ENCODE measurements at places on chromosomes 1 and 21.

DNA sequence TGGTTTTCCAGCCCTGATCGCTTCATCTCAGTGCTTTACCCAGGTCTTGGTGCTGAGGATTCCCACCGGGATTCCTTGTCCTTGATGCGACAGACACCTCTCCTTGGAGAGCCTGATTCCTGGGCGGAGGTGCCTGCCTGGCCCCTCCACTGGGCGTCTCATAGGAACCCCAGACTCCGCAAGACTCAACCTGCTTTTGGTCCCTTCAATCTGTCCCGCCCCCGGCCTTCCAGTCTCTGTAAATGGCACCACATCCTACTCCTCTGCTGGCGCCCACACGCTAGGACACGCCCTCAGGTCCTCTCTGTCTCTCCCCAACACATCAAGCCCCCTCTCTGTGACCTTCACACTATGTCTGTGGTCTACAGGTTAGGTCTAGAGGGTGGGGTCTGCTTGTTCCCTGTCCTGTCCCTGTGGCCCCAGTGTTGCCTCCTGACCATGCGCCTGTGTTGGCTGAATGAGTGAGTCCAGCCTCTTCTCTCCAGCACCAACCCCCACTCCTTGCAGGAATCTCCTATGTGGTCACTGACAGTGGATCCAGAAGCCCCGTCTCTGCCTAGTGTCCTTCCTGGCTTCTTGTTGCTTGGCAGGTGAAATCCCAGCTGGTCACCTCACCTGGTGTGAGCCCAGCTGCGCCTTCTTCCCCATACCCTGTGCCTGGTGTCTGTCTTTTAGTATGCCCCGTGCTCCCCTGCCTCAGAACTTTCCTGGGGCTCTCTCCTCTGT, 119.7 kb upstream of the C1orf174 start:
- no peak for DNase-seq

DNA sequence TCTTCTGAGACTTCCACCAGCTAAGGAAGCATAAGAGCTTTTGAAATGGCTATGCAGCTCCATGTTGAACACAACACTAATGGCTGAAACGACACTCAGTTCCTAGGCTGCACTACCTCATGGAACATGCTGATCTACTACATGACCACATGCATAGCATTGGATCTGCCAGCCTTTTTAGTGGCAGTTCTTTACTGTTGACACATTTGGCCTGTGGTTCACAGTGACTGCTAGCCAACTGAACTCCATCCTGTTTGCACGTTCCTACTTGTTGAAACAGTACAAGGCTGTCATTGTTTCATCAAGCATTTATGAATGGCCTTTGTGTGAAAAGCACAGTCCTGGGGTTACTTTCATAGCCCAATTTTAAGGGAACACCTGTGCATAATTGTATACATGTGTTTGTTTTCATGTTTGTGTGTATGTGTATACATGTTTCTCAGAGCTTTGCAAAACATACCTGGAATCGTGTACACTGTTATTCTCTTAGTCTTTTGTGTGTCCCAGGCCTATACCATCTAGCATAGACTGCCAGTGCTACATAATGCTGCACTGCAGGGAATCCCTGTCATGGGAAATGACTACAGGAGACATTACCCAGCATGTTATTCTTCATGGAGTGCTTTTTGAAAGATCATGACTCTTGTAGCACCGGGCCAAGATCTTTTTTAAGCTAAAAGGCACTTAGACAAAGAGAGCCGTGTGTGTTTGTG, 179.6 kb upstream of the ESRRG start:
- DNase-seq = no peak

DNA sequence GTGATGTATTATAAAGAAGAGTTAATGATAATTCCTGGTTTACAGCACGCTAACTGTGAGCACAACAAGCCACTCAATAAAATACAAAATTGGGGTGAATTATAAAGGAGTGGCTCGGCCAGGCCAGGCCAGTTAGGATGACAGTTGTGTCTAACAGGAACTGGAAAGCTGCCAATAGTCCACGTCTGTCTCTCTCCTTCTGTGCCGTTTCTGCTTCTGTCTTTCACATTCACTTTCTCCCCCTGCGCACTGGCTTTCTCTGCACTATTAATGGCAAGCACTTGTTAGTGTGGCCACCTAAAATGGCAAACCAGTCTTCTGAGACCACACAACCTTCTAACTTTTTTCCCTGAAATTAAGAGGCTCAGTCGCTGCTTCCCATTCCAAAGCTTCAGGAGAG, 394.3 kb downstream of the NTNG1 start:
- DNase-seq = no peak

DNA sequence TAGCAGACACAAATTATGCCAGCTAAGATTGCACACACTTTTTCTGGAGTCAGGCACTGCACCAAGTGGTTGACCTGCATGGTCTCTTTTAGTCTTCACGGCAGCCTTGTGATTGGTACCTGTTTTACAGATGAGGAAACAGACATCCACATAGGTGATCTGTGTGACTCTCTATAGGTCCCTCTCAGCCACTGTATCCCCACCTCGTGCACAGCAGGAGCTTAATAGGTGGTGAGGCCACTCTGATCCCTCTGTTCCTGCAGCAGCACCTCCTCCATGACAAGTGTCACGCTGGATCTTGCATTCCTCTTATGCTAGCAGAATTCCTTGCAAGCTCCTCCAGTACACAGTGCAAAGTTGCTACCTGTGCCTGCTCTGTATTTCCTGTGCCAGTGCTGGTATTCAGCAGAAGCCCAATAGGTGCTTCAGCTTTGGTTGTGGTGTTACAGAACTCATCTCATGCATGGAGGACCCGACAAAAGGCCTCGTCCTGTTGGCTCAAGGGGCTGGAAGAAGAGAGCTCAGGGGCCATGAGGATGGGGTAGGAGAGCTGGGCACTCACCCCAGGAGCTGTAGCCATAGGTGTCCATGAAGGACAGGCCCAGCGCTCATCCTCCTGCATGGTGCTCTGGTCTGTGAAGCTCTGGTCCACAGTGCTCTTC, 546.7 kb downstream of the PTPRU start:
- no peak for DNase-seq

DNA sequence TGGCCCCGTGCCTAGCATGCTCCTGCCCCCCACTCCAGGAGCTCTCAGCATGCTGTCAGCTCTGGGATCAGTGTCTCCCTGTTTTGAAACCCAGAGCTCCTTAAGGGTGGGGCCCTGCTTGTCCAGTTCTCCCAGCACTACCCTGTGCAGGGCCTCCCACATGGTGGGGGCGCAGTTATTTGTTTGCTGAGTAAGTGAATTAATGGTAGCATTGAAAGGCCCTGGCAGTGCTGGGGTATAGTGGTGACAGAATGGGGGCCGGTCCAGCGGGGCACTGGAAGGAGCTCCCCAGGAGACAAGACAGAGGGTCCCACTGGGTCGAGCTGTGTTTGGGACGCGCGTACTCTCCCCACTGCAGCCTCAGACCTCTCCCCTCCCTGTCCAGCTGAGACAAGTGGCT, 99.9 kb downstream of the NPHP4 start:
- DNase-seq = no peak

DNA sequence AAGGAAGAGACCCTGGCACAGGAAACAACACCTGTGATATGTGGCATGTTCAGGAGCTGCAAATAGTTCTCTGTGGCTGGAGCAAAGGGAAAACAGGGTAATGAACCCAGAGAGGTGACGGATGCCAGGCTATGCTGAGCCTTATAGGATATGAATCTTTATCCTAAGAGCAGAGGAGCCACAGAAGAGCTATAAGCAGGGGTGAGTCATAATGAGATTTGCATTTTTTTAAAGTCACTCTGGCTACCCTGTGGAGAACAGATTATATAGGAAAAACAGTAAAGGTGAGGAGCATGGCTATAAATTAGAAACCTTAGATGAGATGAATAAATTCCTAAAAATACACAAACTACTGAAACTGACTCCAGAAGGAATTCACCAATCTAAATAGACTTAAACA, 12.8 kb upstream of the MPL start:
- DNase-seq = no peak

DNA sequence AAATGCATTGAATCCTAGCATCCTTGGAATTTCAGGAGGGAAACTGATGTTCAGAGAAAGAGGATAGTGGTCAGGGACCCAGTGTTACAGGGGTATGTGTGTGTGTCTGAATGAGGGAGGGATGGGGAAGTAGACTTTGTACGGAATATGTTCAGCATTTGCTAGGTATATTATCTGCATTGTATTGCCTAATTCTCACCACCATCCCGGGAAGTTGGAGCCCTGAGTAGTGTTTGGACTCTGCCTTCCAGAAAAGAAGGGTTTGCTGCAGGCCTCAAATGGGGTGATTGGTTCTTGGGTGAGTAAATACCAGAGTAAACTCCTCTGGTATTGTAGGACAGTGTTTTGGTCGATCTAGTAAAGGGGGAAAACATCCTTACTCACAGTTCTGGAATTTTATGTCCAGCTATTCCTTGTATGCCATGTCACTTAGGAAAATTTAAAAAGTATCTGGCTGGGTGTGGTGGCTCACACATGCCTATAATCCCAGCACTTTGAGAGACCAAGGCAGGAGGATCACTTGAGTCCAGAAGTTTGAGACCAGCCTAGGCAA, 7.1 kb upstream of the ZNF496 start:
- DNase-seq = no peak

- DNase-seq = no peak
Observed at GRCh38 chr1:203553496-203553895, 59.5 kb downstream of the OPTC start.

DNA sequence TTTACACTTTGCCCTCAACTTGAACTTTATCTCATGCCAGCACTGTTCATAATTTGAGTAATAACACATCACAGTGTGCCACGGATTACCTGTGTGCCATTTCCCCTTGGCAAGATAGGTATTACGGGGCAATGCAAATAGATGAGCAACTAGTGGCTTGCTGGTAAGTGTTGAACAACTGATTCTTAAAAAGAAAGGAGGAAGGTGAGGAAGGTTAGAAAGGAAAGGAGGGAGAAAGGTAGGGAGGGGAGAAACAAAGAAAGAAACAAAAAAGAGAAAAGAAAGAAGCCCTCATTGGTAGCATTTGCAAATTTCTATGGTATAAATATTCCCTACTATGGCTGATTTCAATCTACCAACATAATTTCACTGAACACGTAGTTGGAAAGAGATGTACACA, 118.2 kb upstream of the OLIG2 start:
- no peak for DNase-seq

DNA sequence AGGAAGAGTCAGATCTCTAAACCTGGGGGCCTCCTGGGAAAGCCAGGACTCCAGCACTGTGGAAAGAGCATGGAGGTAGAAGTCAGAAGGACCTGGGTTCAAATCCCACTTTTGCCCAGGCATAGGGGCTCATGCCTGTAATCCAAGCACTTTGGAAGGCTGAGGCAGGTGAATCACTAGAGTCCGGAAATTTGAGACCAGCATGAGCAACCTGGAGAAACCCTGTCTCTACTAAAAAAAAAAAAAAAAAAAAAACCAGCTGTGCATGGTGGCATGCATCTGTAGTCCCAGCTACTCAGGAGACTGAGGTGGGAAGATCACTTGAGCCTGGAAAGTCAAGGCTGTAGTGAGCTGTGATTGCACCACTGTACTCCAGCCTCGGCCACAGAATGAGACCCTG, 31.8 kb downstream of the LDLRAP1 start:
- no peak for DNase-seq

DNA sequence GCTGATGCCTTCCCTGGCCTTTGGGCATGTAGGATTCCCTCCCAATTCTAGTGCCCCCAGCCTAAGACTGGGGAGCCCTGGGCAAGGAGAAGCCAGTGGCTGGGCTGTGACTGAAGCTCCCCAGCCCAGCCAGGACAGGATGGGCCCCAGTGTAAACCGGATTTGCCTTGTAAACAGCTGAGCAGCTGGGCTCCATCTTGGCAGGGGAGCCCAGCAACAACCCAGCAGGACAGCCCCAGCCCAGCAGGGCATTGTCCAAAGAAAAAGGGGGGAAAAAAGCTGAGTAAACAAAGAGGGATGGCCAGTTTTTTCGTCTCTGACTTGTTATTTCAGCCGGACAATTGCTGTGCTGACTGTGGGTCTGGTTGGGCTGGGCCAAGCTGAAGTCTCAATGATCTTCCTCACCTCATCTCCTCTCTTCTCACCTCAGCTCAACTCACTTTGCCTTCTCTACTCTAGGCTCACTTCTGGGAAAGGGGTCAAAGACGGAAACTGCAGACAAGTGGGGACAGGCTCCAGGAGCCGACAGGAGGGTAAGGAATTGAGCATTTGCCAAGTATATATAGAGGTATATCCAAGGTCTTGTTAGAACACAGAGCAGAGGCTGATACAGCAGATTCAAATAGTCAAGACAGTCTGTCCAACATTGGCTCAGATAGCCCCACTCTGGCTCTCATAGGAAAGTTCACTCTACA, 97.7 kb downstream of the TMEM53 start:
- DNase-seq = no peak

GRCh38 chr21:42565206-42565810, 51.7 kb downstream of the SLC37A1 start:
- no peak for DNase-seq

DNA sequence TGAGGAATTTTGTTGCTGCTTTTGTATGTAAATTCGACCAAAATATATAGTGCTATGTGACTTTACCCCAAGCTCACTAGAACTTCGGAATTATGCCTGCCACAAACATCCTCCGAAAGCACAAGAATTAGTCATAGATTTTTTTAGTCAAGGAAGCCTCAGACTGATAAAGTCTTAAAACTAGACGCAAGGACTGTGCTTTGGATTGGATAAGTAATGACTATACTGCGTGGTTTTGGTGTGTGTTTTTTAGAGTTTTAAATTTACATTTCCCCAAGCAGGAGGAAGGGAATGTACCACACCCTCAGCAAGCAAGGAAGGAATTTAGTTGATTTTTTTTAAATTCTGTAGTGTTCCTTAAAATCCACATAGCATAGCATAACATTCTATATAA, 10.3 kb downstream of the WLS start:
- no peak for DNase-seq

GRCh38 chr1:209929751-209930150, 8.3 kb upstream of the SYT14 start:
- no peak for DNase-seq

DNA sequence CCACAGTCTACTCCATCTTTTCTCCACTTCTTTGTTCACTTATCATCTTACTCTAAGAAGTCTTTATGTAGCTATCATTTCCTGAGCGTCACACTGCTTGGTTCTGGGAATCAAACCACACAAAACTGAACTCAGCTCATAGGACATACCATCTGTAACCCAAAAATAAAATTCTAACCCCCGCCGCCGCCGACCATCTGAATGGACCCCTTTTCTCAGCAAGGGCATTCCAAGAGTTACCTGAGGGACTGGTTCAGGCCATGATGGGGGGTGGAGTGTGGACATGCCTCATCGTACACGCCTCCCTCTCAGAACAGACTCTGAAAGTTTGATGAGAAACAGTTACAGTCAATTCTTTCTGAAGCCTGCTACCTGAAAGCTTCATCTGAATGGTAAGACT, 12.6 kb upstream of the CHI3L2 start:
- no peak for DNase-seq

GRCh38 chr1:110542725-110543124, 23.8 kb upstream of the KCNA10 start:
- DNase-seq = no peak

DNA sequence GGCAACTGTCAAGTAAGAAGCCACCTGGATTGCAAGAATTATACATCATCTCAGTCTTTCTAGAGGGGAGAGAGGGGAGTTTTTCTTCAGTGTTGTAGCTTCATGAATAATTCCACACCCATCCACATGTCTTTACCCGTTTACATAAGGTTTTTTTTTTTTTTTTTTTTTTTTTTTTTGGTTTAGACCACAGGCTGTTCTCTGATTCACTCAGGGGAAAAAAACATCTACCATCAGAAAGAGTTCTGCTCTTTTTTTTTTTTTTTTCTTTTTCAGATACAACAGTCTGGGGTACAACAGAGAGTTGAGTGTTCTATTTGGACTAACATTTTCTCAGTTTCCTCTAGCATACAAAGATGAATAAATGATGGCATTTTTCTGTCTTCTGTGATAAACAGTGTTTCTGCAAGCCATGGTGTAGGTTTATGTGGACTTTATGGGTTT, 4.9 kb upstream of the KIF14 start:
- peak; percentile 29 for DNase-seq
